H9 (cell line): ENCODE measurements at places on chromosomes 4 and X. TPM values are rescaled to one million over a fixed set of nuclear protein-coding genes. Genes with fewer than 3 reads are reported as not detected.

GRCh38 chrX:68829582-68830418 is 979 bp downstream of the EFNB1 start:
- peaks cover 76% of the 10 kb centered on the region for H3K27me3 ChIP-seq
- peak; percentile 25 for DNase-seq
- H3K4me1 ChIP-seq, result no peaks in the 10 kb centered on the region
- peaks cover 5% of the 10 kb centered on the region; the same call in 1 of the 2 replicates for H3K36me3 ChIP-seq

- DNase-seq, result no peak
- H3K36me3 ChIP-seq, result peaks cover 53% of the 10 kb centered on the region
- H3K4me1 ChIP-seq, result no peaks in the 10 kb centered on the region
- H3K27ac ChIP-seq, result no peak overlapping the region
- no peak overlapping the region for H3K4me3 ChIP-seq
- no peaks in the 10 kb centered on the region for H3K27me3 ChIP-seq
These were observed 74.7 kb downstream of the PHF8 start for GRCh38 chrX:53969540-53969939.

GRCh38 chrX:72271091-72271788 is 5.8 kb downstream of the RPS4X start:
- H3K4me3 ChIP-seq, result 0 out of 3 replicates have a peak overlapping the region, but pooled peaks have one; percentile 49
- H3K4me1 ChIP-seq, result peaks cover 2% of the 10 kb centered on the region; the same call in 1 of the 2 replicates
- H3K27me3 ChIP-seq, result no peaks in the 10 kb centered on the region
- no peak overlapping the region for H3K27ac ChIP-seq
- no peak for DNase-seq

DNA sequence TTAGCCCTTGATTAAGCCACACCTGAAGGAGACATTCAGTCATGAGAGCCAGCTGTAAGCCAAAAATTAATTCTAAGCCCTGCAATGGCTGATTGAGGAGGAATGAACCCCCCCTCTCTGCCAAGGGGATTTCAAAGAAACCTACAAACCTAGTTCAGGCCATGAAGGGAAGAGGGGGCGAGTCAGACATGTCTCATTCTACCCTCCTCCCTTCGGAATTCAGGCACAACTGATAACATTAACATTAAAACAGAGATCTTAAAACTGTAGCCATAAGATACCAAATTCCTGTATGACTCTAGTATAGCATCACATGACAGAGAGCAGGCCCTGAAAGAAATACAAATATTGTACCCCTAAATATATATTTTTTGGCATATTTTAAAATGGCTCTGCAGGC is 40.4 kb upstream of the AFAP1 start:
- DNase-seq, result no peak
- H3K4me3 ChIP-seq, result no peak overlapping the region
- peak overlapping the region; percentile 31 for H3K27ac ChIP-seq
- peaks cover 3% of the 10 kb centered on the region; the same call in 1 of the 2 replicates for H3K36me3 ChIP-seq

GRCh38 chrX:15235001-15235400 is 34.9 kb downstream of the ASB9 start:
- H3K27me3 ChIP-seq, result no peaks in the 10 kb centered on the region
- no peak overlapping the region for H3K4me3 ChIP-seq
- H3K4me1 ChIP-seq, result no peaks in the 10 kb centered on the region
- no peak for DNase-seq
- no peaks in the 10 kb centered on the region for H3K36me3 ChIP-seq
- no peak overlapping the region for H3K27ac ChIP-seq

GRCh38 chr4:113116414-113117357 is 67.2 kb downstream of the ANK2 start:
- H3K4me1 ChIP-seq, result no peaks in the 10 kb centered on the region; the same call in 1 of the 2 replicates
- H3K27me3 ChIP-seq, result no peaks in the 10 kb centered on the region
- no peaks in the 10 kb centered on the region for H3K36me3 ChIP-seq
- no peak overlapping the region for H3K27ac ChIP-seq

GRCh38 chrX:86910602-86911311 is 606.8 kb upstream of the KLHL4 start:
- H3K27ac ChIP-seq, result no peak overlapping the region
- H3K36me3 ChIP-seq, result no peaks in the 10 kb centered on the region
- no peak for DNase-seq
- H3K27me3 ChIP-seq, result no peaks in the 10 kb centered on the region

The ANOS1 gene
- total RNA-seq, result 51.0 and 54.9 TPM in 2 replicates

The KLF8 gene
- 7.3 and 7.7 TPM in 2 replicates for total RNA-seq

The SUPT20HL2 gene
- total RNA-seq, result not detected in 2 replicates

The DDIT4L gene
- 2.1 TPM in 2 replicates for total RNA-seq
